Upper lobe of right lung (tissue), 1 donor: ENCODE measurements at places on chromosomes 13 and 19.
A peak's percentile ranks its signal among the peaks of the same experiment; 100 is the strongest.

- no peak for DNase-seq
These were observed 199.9 kb downstream of the DIAPH3 start for GRCh38 chr13:59963827-59964226.

- DNase-seq: no peak
These were observed 127.1 kb downstream of the GGACT start for GRCh38 chr13:100461309-100462030.

- no peak for DNase-seq
These were observed 89.9 kb upstream of the STARD13 start for GRCh38 chr13:33375421-33375820.

DNA sequence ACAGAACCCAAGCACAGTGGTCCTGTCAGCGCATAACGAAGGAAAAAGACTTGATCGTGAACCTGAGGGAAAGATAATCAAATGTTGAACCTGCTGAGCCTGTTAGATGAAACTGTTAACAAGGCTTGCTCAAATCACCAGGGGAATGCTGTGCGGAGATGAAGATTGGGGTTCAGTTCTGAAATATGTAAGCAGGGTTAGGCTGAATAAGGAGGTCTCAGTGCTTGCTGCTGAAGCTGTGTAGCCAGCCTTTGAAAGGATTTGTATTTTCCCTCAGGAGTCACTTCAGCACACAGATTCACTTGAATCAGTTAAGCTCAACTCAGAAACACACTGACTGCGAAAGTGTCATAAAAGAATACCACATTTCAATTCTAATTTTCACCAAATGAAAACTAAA lies 793.5 kb downstream of the OLFM4 start:
- no peak for DNase-seq

GRCh38 chr13:48232420-48233045 lies 473 bp upstream of the ITM2B start:
- DNase-seq: no peak

GRCh38 chr13:110371550-110372465 lies 64.7 kb downstream of the COL4A2 start:
- peak; percentile 49 for DNase-seq

DNA sequence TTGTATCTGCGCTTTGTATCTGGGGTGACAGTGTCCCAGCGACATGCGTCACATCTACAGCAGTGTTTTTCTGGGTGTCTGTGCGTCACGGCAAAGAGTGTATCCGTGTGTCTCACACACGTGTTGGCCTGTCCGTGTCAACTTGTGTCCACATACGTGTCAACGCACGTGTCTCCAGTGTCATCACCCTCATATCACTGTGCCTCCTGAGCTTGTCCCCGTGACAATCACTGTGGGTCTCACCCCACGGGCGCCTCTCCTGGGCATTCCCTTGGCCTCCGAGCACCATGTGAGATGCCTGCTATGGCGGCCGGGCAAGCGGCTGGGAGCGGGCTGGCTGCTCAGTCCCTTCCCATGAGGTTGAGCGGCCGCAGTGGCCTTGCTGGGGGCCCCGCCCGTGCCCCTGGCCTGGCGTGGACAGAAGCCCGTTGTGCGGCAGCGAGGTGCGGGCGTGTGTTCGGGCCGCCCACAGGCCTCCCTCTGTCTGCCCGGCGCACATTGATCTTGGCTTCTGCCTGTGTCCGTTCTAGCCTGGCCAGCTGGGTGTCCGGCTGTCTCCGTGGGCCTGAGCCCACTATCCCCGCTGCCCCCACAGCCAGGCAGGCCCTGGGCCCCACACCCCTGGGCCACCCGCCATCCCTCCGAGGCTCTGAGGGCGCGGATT lies 6.4 kb downstream of the NFIX start:
- no peak for DNase-seq

DNA sequence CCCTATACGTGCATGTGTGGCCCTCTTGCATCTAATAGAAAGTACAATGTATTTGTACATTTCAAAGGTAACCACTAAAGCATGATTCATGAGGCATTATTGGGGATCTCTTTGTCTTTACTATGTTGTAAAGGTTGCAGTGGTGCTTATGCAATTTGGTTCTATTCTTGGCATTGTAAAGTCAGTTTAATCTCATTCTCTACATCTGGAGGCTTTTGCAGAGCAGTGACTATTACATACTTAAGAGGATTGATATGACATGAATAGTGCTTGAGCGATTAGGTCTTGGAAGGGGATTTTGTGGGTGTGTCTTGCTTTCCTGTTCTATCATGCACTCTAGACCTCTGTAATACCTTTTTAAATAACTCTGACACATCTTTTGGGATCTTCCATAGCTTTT lies 610.0 kb downstream of the EFNB2 start:
- DNase-seq: no peak

GRCh38 chr13:96338030-96338429 lies 248.1 kb downstream of the HS6ST3 start:
- DNase-seq: no peak

DNA sequence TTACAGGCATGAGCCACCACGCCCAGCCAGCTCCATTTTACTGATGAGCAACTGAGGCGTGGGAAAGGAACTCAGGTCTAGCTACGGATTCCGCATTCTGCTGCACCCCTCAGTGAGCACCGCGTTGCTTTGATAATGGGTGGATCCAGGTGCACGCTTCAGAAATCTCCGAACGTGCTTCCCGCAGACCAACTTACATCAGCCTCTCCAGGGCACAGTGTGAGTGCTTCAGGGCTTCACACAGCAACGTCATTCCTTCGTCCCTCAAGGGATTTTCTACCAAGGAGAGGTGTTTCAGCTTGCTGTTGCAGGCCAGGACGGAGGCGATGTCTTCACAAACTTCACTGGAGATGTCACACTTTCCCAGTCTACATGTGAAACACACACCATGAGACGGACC lies 21.7 kb downstream of the NLRP9 start:
- no peak for DNase-seq

GRCh38 chr19:4376991-4377781 lies 23.2 kb downstream of the SH3GL1 start:
- DNase-seq: no peak

GRCh38 chr13:111924678-111925075 lies 142.3 kb upstream of the SOX1 start:
- no peak for DNase-seq
